NCI-H524 (cell line): ENCODE measurements at places on chromosomes 3 and 15.

DNA sequence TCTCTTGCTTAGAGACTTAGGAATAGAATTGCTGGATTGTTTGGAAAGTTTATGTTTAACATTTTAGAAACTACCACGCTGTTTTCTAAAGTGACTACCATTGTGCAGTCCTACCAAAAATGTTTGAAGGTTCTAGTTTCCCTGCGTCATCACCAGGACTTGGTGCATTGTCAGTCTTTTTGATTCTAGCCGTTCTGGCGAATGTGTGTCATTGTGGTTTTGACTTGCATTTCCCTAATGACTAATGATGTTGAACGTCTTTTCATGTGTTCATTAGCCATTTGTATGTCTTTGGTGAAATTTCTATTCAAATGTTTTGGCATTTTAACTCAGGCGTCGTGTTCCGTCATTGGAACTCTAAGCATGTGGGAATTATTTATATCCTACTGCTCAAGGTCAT is 58.0 kb downstream of the CHD2 start:
- no peak for DNase-seq

DNA sequence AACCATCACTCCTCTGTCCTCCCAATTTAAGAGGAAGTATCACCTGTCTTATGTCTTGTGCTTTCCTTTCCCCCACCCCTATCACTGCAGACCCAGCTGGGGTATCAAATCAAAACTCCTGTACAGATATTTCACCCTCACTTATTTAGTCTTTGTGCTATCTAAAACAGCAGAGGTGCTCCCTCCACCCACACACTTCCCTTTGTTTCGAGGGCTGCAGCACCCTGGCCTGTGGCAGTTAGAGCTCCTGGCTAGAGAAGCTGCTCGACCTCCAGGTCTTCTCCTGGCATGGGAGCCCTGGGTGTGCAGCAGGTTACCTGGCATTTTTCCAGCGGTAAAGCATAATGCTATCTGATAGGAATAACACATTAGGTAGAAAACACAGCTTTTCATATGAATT is 181.4 kb upstream of the BCL6 start:
- no peak for DNase-seq

- DNase-seq, result peak; percentile 85
Measured at GRCh38 chr3:135895106-135895733, 70.3 kb upstream of the PPP2R3A start.

DNA sequence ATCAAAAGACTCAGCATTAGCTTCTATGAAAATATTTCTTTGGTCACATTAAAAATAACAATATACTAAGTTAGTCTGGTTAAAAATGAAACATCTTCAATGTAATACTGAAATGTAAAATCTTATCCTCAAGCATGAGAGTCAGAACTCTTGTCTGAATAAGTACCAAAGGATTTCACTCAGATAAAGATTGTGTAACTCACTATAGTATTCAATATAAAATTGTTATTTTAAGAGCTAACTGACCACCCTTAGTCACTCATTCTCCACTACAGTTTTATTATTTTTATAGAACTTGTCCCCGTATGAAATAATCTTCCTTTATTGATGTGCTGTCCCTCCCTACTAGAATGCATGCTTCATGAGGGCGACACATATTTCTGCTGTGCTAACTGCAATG is 426.3 kb downstream of the MECOM start:
- no peak for DNase-seq

DNA sequence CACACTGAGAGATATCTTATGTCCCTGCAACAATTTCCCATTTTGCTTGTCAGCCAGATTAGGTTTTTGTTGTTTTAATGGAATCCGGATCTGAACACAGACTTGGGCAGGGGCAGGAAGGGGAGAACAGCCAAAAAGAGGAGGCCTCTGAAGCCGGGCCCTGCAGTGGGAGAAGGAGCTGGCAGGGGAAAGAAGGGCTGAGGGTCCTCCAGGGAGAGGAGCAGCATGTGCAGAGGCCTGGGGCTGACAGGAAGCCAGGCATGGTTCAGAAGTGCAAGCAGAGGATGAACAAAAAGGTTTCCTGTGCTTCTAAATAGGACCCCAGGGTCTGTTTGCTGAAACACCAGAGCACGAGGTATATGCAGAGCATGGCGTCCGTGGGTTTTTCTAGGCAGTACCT is 49.1 kb upstream of the POMGNT2 start:
- no peak for DNase-seq

GRCh38 chr3:195249057-195249770 is 21.7 kb downstream of the XXYLT1 start:
- no peak for DNase-seq

- no peak for DNase-seq
Measured at GRCh38 chr15:94306700-94307650, 75.6 kb downstream of the MCTP2 start.

DNA sequence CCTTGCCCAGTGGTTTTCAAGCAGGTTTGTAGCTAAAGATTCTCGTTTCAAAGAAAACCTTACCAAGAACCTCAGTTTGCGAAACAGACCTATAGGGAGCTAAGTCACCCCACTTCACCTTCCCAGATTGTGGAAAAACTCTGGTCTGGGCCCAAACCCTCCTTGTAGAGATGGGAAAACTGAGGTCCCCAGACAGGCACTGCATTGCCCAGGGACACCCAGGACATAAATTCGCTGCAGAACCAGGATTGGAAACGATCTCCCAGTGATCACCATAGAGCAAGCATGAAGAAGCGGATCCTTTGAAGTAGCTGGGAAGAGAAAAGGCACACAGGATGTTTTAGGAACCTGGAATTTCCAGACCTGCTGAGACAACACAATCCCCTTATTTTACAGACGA is 85.6 kb upstream of the PIAS1 start:
- no peak for DNase-seq

GRCh38 chr3:15310491-15311370 is 21.7 kb downstream of the SH3BP5 start:
- DNase-seq, result no peak

DNA sequence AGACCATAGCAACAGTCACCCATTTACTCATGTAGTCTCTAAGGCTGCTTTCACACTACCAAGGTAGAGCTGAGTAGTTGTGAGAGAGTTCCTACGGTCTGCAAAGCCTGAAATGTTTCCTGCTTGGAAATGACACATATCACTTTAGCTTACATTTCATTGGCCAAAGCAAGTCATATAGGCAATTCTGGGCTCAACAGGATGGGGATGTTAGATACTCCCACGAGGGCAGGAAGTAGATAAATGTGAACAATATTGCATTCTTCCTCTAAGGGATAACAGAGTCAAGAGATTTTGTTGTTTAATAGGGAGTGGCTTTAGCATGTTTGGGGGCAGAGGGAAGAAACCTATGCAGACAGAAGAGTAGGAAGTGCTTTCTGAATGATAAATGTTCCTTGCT is 355.6 kb upstream of the THRB start:
- no peak for DNase-seq

DNA sequence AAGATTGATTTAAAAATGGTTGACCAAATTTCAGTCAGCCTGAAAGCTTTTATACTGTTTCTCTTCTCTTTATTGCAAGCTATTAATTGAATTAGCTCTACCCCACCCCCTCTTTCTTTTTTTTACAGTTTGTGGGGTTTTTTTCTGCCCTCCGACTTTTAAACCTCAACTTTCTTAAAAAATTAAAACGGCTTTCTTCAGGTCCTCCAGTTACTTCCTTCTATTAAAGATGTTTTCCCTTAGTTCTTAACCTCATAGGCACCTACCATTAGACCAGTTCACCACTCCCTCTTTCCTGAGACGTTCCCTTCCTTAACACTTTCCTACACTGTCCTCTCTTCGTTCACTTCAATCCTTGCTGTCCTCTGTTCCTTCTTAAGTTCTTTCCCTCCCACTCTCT is 52.4 kb downstream of the ATP8B4 start:
- no peak for DNase-seq

DNA sequence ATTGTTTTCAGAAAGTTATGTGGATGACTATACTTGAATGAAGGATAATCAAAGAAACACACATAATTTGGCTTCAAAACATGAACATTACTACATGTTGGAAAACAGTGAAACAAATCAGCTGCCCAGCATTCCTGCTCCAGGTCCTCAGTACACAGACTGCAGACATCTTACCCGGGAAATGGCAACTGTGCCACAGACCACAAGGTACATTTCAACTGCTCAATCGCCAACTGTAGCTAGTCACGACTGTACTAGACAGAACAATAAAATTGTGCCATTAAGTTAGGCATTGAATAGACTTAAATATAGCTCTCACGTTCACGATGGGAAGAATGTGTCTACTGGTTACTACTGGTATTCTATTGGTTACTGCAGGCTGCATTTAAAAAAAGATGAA is 5.0 kb downstream of the NAA50 start:
- no peak for DNase-seq

DNA sequence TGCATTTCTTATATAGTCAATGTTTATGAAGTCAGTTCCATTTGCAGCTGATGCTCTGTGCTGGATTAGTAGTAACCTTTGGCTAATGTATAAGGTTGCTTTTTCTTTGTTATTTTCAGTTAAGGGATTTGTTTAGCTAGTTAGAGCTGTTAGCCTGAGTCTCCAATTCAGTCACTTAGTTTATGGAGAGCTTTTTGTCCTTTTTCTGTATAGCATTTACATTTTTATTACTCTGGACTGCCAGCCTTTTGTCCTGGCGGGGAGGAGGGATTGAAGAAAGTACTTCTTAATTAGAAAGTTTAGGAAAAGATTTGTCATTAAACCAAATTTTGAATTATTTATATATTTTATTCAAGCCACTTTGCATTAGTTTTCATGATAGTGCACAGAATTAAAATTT is 52.0 kb downstream of the DNAJC13 start:
- no peak for DNase-seq

GRCh38 chr3:173396191-173397041 is 1.1 kb upstream of the NLGN1 start:
- peak; percentile 62 for DNase-seq

DNA sequence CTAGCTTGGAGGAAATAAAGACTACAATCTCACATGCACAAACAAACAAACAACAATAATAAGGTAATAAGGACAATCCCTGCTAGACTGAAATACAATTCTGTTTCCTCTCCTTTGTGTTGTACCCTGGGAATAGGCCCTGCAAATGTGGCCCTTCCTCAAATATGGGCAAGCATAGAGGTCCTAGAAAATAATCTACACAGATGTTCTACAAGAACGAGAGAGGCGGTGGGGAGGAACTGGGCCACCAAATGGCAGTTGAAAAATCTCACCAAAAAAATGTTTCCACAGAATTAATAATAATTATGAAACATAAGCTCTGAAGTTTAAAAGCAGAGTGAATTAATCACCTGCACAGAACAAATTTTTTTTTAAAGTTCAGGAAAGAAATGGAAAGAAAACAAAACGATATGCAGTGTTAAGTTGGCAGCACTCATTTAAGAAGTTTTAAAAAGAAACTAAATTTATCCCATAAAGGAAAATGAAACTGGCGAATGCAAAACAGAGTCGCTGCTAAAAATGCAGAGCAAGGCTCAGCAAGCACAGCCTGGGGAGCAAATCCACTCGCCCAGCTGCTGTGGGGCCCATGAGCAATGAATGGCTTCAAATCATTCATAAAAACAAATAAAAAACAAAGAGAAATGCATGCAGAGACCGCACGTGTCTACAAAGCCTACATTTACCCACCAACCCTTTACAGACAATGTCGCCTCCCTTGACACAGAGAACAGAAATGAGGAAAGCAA is 475.4 kb downstream of the OCA2 start:
- no peak for DNase-seq

GRCh38 chr3:16604433-16604832 is 790 bp downstream of the DAZL start:
- DNase-seq, result no peak

DNA sequence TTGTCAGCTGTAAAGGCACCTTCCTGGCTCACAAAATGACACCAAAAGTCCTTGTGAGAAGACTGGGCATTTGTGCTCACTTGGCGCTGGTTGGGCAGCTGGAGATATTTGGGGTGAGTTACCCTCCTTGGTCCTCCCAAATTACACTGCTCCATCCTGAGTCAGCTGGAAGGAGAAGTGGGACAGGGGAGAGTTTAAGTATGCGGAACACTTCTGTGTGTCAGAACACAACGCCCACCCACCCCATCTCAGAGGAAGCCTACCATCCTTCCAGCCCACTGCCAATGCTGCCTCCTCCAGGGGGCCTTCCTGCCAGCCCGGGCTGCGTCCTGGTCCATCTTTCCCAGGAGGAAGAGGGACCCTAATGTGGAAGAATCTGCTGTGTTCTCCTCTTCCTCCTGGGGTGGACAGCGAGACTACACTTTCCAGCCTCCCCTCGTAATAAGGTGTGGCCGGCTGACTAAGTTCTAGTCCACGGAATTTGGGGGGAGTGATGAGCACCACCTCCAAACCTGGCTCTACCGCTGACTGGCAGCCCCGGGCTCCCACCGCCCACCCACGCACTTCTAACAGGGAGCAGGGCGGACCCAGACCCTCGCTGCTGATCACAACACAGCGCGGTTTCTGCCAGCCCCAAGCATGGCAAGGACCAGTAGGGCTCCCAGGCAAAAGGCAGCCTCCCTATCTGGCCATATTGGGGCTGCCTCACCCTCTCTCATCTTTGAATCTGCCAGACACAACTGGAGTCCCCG is 265.0 kb downstream of the XXYLT1 start:
- no peak for DNase-seq

DNA sequence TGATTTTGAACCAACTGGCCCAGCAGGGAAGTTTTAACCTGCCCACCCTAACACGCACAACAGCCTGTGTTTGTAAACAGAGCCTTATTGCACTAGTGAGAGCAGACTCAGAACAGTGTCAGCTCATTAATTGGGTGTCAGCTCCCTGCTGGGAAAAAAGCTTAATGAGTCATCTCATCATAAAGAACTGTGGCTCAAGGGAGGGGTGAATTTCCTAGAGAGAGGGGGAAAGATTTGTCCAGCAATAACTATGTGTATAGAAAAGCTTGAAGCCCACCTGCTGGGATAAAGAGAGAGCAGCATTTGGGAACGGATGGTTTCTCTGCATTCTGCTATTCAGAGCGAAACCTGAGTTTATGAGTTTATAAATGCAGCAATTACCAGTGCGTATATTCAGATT is 48.9 kb upstream of the GMNC start:
- peak; percentile 97 for DNase-seq

DNA sequence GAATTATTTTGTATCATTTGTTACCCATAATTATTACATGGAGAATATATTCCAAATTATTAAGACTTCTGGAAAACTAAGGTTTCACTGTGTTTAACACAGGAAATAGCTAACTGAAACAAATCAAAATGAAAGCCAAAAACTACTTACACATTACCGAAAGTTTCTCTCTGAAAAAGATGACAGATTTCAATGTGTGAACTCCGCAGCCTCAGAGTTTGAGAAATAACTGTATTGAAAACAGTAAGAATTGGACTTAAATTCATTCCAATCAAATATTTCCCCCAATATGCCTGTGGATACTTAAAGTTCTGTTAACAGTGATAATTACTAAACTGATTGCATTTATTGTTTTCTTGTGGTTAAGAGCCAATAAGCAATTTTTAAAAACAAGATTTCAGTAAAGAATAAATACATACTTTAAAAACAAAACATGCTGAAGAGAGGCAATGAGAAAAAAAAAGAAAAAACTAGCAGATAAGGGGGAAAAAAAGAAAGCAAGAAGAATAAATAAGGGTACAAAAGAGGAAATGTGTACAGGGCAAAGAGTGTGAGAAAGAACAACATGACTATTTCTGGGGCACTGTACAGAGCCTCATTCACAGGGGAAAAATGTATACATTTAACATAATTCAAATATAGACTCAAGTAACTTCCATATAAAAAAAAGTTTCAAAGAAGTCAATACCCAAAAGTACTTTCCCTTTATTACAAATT is 30.7 kb downstream of the DENND4A start:
- no peak for DNase-seq
